Progenitor cell of endocrine pancreas (in vitro differentiated cells): ENCODE measurements at places on chromosomes 1 and 21. TPM values are rescaled to one million over a fixed set of nuclear protein-coding genes. Genes with fewer than 3 reads are reported as not detected.

The CHODL gene
- total RNA-seq, result 0.38 and 0.51 TPM in 2 replicates

The SGIP1 gene
- total RNA-seq, result 12.1 and 16.0 TPM in 2 replicates

The SOAT1 gene
- 61.1 and 61.5 TPM in 2 replicates for total RNA-seq

GRCh38 chr1:16041200-16041599 is 2.4 kb upstream of the CLCNKB start:
- H3K4me1 ChIP-seq, result no peaks in the 10 kb centered on the region
- peak overlapping the region; percentile 19 for H3K27ac ChIP-seq
- peaks cover 25% of the 10 kb centered on the region for H3K27me3 ChIP-seq

DNA sequence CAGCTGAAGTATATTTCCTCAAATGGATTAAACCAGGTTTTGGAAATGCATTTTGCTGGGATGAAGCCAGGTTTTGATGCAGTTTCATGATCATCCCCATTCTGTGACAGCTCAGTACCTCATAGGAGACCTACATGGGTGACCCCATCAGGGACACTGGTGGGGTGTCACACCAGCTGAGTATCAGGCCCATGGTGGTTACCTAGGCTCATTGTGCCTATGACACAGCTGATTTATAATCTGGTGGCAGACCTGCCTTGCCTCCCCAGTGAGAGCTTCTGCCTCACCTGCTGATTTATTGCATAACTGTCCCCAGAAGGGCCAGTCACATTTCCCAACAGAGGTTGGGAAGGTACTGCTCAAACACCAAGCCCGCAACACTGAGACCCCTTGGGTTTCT is 3.8 kb downstream of the NCF2 start:
- peaks cover 1% of the 10 kb centered on the region for H3K4me1 ChIP-seq
- DNase-seq, result no peak
- H3K27ac ChIP-seq, result no peak overlapping the region
- no peak overlapping the region for H3K4me3 ChIP-seq
- H3K27me3 ChIP-seq, result no peaks in the 10 kb centered on the region

GRCh38 chr1:214506972-214507431 is 44.4 kb downstream of the PTPN14 start:
- peak overlapping the region; percentile 91 for H3K27ac ChIP-seq
- H3K4me1 ChIP-seq, result peaks cover 35% of the 10 kb centered on the region
- peak; percentile 44 for DNase-seq
- no peaks in the 10 kb centered on the region for H3K27me3 ChIP-seq
- peak overlapping the region; percentile 31 for H3K4me3 ChIP-seq

DNA sequence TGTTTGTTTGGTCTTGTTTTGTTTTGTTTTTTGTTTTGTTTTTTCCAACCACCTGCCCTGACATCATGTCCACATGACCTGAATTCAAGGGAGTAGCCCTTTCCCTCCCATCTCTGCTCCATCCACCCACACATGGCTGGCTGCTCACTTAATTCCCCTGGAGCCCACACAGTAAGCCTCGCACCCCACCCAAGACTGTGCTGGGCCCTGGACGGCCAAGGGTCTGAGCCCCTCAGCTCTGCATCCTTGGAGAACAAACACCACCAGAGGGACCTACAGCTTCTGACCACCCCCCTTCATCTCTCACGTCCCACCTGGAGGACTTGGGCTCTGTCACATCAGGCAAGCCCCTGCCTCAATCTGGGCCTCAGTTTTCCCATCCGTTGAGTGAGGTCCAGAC is 39.1 kb downstream of the MATN1 start:
- H3K27me3 ChIP-seq, result peaks cover 13% of the 10 kb centered on the region
- peaks cover 3% of the 10 kb centered on the region for H3K4me1 ChIP-seq
- H3K4me3 ChIP-seq, result no peak overlapping the region
